ENCODE measurements at places on chromosomes 11 and 22. TPM values are rescaled to one million over a fixed set of nuclear protein-coding genes. Genes with fewer than 3 reads are reported as not detected.

The TREH gene
- not detected for total RNA-seq

- no peaks in the 10 kb centered on the region for H3K4me1 ChIP-seq
- no peak overlapping the region for H3K27ac ChIP-seq
- H3K36me3 ChIP-seq: no peaks in the 10 kb centered on the region
- no peak overlapping the region for H3K4me3 ChIP-seq
These were observed 72.4 kb upstream of the VSTM5 start for GRCh38 chr11:93922830-93923229.

DNA sequence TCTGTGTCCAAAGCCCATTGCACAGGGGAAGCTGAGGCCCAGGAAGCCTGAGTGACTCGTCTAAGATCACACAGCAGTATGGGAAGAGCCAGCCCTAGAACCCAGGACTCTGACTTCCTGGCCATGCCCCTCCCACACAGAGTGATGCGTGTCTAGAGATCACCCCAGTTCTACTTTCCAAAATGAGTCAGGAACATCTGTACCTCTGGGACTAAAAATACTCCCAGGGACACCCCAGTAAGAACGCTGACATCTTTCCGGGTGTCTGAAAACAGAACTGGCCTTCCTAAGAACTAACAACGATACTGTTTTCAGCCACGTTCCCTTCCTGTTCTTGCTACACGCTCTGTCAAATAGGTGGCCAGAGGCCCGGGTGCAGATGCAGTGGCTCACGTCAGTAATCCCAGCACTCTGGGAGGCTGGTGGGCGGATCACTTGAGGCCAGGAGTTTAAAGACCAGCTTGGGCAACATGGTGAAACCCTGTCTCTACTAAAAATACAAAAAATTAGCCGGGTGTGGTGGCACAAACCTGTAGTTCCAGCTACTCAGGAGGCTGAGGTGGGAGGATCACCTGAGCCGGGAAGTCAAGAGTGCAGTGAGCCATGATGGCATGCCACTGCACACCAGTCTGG, 21.7 kb upstream of the PDGFB start:
- H3K36me3 ChIP-seq: no peaks in the 10 kb centered on the region
- H3K4me3 ChIP-seq: no peak overlapping the region
- H3K27ac ChIP-seq: no peak overlapping the region
- DNase-seq: no peak
- no peaks in the 10 kb centered on the region for H3K4me1 ChIP-seq

DNA sequence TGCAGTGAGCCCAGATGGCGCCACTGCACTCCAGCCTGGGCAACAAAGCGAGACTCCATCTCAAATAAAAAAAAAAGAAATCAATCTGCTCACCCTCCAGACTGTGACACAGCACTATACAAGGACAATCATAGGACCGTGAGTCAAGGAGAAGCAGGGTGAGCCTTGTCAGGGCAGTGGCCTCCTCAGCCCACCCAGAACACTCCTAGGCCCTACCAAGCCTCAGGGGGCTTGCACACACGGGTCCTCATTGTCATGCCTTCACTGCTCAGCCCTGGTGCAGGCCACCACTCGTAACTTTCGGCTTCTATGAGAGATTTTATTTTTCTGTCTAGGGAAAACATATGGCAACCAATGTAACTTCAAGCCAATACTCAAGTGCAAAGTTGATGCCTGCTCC, 35.8 kb downstream of the DGCR2 start:
- peak overlapping the region; percentile 9 for H3K27ac ChIP-seq
- H3K36me3 ChIP-seq: peaks cover 6% of the 10 kb centered on the region
- peaks cover 12% of the 10 kb centered on the region for H3K4me1 ChIP-seq
- no peak for DNase-seq

The ENTHD1 gene
- not detected for total RNA-seq

- no peaks in the 10 kb centered on the region for H3K36me3 ChIP-seq
- no peak overlapping the region for H3K4me3 ChIP-seq
- no peak for DNase-seq
- H3K27me3 ChIP-seq: peaks cover 13% of the 10 kb centered on the region
- H3K27ac ChIP-seq: no peak overlapping the region
- H3K4me1 ChIP-seq: peaks cover 13% of the 10 kb centered on the region
These were observed 39.8 kb upstream of the CDON start for GRCh38 chr11:126102436-126102981.

The BCO2 gene
- 2.6 TPM for total RNA-seq

- H3K36me3 ChIP-seq: peaks cover 6% of the 10 kb centered on the region
- peak; percentile 7 for DNase-seq
- H3K27ac ChIP-seq: no peak overlapping the region
- H3K4me3 ChIP-seq: no peak overlapping the region
- H3K27me3 ChIP-seq: peaks cover 3% of the 10 kb centered on the region
- H3K4me1 ChIP-seq: peaks cover 16% of the 10 kb centered on the region
These were observed 31.4 kb downstream of the GLB1L2 start for GRCh38 chr11:134363161-134363560.

DNA sequence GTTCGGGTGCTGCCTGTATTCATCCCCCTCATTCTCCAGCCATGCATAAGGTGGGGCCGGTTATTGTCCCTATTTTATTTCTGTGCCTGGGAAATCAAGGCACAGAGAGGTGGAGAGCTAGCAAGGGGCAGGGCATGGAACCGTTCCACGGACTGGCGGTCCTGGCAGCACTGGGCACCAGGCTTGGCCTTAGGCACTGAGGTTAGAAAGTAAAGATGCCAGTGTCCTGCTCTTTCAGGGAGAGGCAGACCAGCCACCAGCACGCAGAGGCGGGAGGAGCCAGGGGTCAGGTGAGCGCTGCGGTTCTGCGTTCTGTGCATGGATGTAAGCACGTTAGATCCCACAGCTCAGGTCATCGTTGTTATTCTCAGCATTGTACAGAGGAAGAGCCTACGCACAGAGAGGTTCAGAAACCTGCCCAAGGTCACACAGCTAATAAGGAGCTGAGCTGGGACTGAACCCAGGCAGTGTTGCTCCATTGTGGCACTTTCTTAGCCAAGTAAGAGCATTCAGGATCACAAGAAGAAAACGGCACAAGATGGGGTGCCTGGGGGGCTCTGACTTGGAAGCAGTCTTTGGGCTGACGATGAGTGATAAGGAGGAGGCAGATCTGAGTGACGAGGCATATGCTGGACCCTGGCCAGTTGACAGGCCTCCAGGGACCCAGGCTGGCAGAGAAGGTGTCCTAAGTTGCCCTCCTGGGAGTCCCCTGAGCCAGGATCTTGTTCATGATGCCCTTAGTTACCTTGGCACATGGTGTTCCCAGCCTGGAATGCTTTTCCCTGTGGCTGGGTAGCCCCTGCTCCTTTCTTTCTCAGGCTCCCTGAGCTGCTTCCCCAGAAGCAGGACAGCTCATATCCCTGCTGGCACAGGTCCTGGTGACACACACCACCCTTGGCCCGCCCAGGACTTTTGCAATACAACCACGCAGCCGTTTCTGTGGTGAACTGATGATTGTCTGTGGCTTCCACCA, 41.1 kb downstream of the OSBPL5 start:
- no peak overlapping the region for H3K4me3 ChIP-seq
- peaks cover 5% of the 10 kb centered on the region for H3K27me3 ChIP-seq
- no peaks in the 10 kb centered on the region for H3K36me3 ChIP-seq
- no peaks in the 10 kb centered on the region for H3K4me1 ChIP-seq

The TYR gene
- not detected for total RNA-seq

GRCh38 chr11:95024958-95025357, at the start of gene KDM4E:
Gene KDM4E, plus strand, starts transcription at chr11:95025258. Its CDS starts 300 bp downstream, at chr11:95025558.
- H3K27ac ChIP-seq: no peak within 1 kb of the TSS
- DNase-seq: no peak
- H3K27me3 ChIP-seq: peaks cover 2% of the 10 kb centered on the region
- no peaks in the 10 kb centered on the region for H3K36me3 ChIP-seq
- H3K4me1 ChIP-seq: no peaks in the 10 kb centered on the region
- H3K4me3 ChIP-seq: no peak within 1 kb of the TSS

- H3K36me3 ChIP-seq: no peaks in the 10 kb centered on the region
- DNase-seq: no peak
- peaks cover 3% of the 10 kb centered on the region for H3K27me3 ChIP-seq
- no peak overlapping the region for H3K4me3 ChIP-seq
These were observed 49.3 kb downstream of the WT1 start for GRCh38 chr11:32385998-32386397.

GRCh38 chr11:75523189-75523588, 2.6 kb downstream of the GDPD5 start:
- H3K36me3 ChIP-seq: no peaks in the 10 kb centered on the region
- no peak for DNase-seq
- peaks cover 21% of the 10 kb centered on the region for H3K27me3 ChIP-seq
- peak overlapping the region; percentile 90 for H3K4me3 ChIP-seq
- H3K4me1 ChIP-seq: peaks cover 6% of the 10 kb centered on the region

- no peak overlapping the region for H3K4me3 ChIP-seq
- no peaks in the 10 kb centered on the region for H3K36me3 ChIP-seq
- H3K27ac ChIP-seq: no peak overlapping the region
- peak; percentile 19 for DNase-seq
These were observed 13.9 kb downstream of the DUSP8 start for GRCh38 chr11:1557904-1558774.

The SEZ6L gene
- total RNA-seq: 109 TPM

DNA sequence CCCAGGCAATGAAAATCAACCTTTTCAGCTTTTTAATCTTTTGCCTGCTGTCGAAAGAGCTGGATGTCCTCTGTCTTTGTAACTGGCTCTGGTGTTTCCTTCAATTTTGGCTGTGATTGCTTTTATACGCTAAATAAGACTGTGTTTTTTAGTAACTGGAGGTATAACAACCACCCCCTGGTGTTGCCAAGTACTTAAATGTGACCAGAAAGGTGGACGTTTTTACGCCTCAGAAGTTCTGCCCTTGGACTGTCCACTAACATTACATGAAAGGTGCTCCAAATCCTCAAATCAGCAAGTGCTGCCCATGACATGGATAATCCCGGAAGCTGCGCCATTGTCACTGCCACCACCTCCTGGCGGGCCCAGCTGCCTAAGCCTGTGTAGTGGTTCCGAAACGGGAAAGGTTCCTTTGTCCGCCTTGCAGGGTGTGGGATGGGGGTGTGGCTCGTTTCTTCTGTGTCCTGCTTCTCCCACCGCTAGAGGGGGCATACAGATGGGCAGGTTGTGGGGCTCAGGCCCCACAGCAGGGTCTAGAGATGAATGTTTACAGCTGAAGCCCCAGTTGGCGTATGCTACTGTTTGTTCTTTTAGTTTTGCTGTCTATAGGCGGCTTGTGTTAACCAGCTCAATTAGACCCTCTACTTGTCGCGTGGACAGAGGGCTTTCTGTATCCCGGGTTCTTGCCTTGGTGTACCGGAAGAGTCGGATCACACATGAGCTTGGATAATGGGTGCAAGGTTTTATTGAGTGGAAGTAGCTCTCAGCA, 82.2 kb upstream of the SEPTIN5 start:
- H3K36me3 ChIP-seq: peaks cover 5% of the 10 kb centered on the region
- DNase-seq: no peak
- peaks cover 7% of the 10 kb centered on the region for H3K27me3 ChIP-seq
- H3K4me3 ChIP-seq: no peak overlapping the region

- no peaks in the 10 kb centered on the region for H3K36me3 ChIP-seq
- no peaks in the 10 kb centered on the region for H3K27me3 ChIP-seq
- H3K4me1 ChIP-seq: no peaks in the 10 kb centered on the region
- no peak overlapping the region for H3K4me3 ChIP-seq
These were observed 8.7 kb downstream of the MS4A2 start for GRCh38 chr11:60097189-60097588.

GRCh38 chr22:21919526-21920307, 32.9 kb downstream of the PPM1F start:
- no peak for DNase-seq
- H3K27ac ChIP-seq: no peak overlapping the region
- peaks cover 7% of the 10 kb centered on the region for H3K4me1 ChIP-seq
- H3K27me3 ChIP-seq: peaks cover 2% of the 10 kb centered on the region
- H3K36me3 ChIP-seq: no peaks in the 10 kb centered on the region
- H3K4me3 ChIP-seq: no peak overlapping the region

DNA sequence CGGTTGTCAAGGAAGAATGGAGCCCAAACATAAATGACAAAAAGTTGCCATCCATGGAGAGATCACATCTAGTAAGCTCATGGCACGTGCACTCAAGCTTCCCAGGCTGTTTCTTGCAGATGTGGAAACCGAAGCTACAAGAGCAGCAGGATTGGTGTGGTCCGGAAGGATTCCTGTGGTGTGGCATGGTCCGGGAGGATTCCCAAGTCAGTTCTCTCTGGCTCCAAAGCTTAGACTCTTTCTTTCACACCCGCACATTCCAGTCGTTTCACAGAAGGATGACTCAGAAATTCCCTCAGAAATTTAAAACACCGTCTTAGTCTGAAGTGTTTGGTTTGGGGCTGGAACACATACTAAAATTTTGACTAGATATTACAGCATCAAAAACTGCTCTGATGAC, 78.0 kb upstream of the DRD2 start:
- DNase-seq: no peak
- H3K36me3 ChIP-seq: no peaks in the 10 kb centered on the region
- H3K4me1 ChIP-seq: peaks cover 42% of the 10 kb centered on the region

GRCh38 chr11:10935015-10935559, 77.2 kb upstream of the ZBED5 start:
- H3K36me3 ChIP-seq: no peaks in the 10 kb centered on the region
- no peak for DNase-seq
- H3K4me1 ChIP-seq: peaks cover 5% of the 10 kb centered on the region
- peaks cover 3% of the 10 kb centered on the region for H3K27me3 ChIP-seq
- H3K27ac ChIP-seq: no peak overlapping the region
- H3K4me3 ChIP-seq: no peak overlapping the region

The CCDC73 gene
- not detected for total RNA-seq

GRCh38 chr11:34620820-34621792, at the start of gene EHF:
Gene EHF, plus strand, starts transcription at chr11:34621093. Its CDS starts 21,538 bp downstream, at chr11:34642631.
- no peak for DNase-seq
- H3K27me3 ChIP-seq: no peaks in the 10 kb centered on the region
- H3K36me3 ChIP-seq: no peaks in the 10 kb centered on the region
- H3K4me1 ChIP-seq: peaks cover 2% of the 10 kb centered on the region
- no peak within 1 kb of the TSS for H3K4me3 ChIP-seq
- H3K27ac ChIP-seq: no peak within 1 kb of the TSS

The SCN3B gene
- total RNA-seq: 118 TPM

The FOLR3 gene
- total RNA-seq: not detected

The NPAS4 gene
- total RNA-seq: 0.78 TPM

The VPREB3 gene
- not detected for total RNA-seq

The CDC42EP2 gene
- total RNA-seq: 23.5 TPM

DNA sequence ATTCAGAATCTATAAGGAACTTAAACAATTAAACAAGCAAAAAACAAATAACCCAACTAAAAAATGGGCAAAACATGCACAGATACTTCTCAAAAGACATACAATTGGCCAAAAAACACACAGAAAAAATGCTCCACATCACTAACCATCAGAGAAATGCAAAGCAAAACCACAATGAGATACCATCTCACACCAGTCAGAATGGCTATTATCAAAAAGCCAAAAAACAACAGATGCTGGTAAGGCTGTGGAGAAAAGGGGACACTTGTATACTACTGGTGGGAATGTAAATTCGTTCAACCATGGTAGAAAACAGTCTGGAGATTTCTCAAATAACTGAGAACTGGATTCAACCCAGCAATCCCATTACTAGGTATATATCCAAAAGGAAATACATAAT, 24.8 kb downstream of the ENTHD1 start:
- peaks cover 4% of the 10 kb centered on the region for H3K4me1 ChIP-seq
- H3K36me3 ChIP-seq: no peaks in the 10 kb centered on the region
- no peak for DNase-seq
- H3K27me3 ChIP-seq: no peaks in the 10 kb centered on the region
- H3K27ac ChIP-seq: no peak overlapping the region

The GNG3 gene
- 266 TPM for total RNA-seq

Measured in glutamatergic neuron (in vitro differentiated cells).